ENCODE measurements at places on chromosomes 4 and X.

DNA sequence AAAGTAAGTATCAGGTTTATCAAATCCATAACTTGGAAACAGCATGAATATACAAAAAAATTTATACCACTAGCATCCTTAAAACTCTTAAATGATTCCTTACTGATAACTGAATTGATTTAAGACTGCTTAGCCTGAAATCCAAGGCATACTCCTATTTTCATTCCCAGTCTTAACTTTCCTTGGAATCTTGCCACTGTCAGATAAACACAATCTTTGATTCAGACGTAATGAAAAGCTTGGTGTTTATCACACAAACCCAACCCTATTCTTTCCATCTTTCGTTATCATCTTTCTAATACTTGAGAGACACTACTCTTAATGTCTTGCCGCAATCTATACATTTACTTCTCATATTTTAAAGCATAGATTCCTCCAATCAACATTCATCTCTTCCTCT, 19.1 kb downstream of the C4orf17 start:
- no peak for DNase-seq

GRCh38 chr4:145427221-145427620, 54.4 kb upstream of the SMAD1 start:
- no peak for DNase-seq

GRCh38 chrX:129777218-129778030, 2.3 kb upstream of the SASH3 start:
- no peak for DNase-seq

- no peak for DNase-seq
These were observed 42.1 kb upstream of the KLHL34 start for GRCh38 chrX:21700275-21700674.

DNA sequence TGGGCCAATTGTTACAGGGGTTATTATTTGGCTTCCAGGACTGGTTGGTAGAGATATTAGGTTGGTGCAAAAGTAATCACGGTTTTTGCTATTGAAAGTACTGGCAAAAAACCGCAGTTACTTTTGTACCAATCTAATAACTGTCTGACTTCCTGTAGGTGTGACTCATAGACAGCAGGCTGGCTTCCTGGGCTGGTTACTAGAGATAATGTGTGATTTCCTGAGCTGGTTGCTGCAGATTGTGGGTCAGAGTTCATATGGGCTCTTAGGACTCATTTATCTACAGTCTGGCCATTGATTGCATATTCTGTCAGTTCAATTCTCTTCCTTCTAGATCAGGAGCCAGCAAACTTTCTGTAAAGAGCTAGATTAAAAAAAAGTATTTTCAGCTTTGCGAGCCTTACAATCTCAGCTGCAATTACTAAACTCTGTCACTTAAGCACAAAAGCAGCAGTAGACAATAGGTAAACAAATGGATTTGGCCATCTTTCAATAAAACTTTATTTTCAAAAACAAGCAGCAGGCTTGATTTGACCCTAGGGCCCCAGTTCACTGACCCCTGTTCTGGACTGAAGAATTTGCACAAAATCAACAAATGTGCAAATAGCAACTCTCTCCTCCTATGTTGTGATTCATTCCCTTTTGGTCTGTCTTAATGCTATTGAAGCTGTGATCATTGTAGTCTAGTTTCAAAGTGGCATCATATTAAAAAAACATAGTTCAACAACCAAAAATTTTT, 50.8 kb upstream of the BOD1L1 start:
- no peak for DNase-seq

- no peak for DNase-seq
These were observed 164.6 kb downstream of the AFF2 start for GRCh38 chrX:148664995-148665394.

GRCh38 chr4:88101165-88101564, 57.3 kb downstream of the ABCG2 start:
- no peak for DNase-seq

- no peak for DNase-seq
These were observed 8.2 kb downstream of the FANCB start for GRCh38 chrX:14864631-14865030.

DNA sequence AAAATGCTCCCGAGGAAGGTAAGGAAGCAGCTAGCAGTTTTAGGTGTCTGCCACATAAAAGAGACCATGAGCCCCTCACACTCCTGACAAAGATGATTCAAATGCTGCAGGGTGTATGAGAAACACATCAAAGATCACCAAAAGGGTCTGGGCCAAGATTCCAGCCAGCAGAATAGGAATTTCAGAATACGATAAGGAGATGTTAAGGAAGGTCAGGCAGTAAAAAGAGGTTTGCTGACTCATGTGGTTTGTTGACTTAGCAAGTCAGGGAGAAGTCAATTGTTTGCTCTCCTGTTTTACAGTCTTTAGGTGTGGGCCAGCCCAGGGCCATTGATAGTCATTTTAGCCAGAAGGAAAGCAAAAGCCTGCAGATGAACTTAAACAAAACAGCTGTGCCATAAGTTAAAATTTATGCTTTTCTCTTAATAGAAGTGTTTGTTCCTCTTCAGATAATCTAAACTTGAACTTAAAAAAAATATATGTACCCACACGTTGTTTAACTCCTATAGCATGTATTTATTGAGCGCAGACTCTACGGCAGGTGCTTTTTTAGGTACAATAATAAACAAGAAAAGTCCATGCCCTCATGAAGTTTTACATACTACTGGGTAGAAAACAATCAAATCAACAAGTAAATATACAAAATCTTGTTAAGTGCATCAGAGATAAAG, 115.6 kb downstream of the CAMK2D start:
- peak; percentile 82 for DNase-seq

DNA sequence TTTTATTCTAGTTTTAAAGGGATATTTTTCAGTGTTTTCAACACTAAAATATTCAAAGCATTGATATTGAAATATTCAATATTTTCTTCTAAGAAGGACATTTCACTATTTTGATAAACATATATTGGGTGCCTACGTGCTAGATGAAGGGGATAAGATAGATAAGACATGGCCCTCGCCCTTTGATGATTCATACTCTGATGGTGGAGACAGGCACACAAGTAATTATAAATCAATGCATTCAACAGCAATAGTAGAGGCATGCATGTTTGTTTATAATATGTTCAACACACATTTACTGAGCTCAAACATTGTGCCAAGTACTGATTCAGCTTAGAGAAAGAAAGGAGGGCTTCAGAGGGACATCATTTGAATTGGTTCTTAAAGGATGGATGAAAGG, 22.7 kb downstream of the TMEM47 start:
- no peak for DNase-seq

DNA sequence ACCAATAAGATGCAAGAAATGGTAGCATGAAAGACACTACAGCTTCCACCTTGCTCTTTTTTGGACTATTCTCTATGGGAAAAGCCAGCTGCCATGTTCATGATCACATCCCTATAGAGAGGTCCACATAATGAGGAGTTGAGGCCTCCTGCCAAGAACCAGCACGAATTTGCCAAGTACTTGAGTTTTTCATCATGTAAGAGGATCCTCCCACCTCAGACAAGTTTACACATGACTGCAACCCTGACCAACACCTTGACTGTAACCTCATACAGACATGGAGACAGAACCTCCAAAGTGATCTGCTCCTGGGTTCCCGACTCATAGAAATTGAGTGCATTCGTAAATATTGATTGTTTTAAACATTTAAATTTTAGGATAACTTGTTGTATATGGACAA, 135.2 kb upstream of the TSPAN5 start:
- peak; percentile 15 for DNase-seq

Data from RWPE1 (cell line).